Right renal pelvis (tissue), 4 donors: ENCODE measurements at places on chromosomes 11 and 22. TPM values are rescaled to one million over a fixed set of nuclear protein-coding genes. Genes with fewer than 3 reads are reported as not detected.

DNA sequence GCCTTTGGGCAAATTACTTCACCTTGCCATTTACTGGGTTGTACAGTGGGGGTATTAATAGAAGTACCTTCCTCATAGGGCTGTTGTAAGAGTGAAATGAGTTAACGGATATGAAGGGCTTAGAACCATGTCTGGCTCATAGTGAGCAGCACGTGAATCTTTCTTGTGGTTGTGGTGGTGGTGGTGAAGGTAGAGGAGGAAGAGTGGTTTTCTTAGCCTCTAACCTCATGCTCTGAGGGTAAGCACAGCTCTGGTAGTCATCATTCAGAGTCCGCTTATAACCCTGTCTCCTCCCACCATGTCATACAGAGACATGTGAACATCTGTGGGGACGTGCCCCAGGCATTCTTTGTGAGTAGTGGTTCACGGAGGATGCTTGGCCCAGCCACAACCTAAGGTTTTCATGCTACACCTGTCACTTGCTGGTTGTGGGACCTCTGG, 43.6 kb downstream of the TEAD1 start:
- DNase-seq, result no peak

- DNase-seq, result no peak
These were observed 786 bp downstream of the CAPN1 start for GRCh38 chr11:65182258-65183170.

- DNase-seq, result no peak
These were observed 92.1 kb downstream of the CACNA1I start for GRCh38 chr22:39662686-39663052.

DNA sequence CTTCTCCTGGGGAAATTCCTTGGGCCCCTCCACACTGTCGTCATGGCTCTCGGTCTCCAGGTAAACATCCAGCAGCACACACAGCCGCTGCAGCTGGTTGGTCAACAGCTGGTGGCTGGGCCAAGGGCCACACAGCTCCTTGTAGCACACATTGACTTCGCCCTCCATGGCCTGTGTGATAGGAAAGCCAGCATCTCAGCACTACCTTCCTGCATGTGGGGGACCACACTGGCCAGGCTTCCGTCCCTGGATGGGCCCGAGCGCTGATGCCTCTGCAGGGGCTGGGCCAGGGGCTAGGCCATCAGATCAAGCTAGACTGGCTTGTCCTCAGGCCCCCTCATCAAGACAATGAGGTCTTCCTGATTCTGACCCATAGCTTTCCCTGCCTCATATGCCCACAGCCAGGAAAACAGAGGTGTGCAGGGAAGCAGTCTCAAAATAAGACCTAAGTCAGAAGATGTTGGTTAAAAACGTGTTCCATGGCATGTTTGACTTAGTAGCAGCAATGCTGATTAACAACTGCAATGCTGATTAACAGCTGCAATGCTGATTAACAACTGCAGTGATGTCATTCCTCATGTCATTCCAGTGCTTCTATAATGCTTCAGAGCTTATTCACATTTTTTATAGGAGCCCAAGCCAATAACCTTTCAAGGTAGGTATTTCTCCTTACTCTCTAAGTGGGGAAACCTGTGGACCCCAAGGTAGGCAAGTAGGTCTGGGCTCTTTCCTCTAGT, 31.3 kb downstream of the NEFH start:
- DNase-seq, result no peak

DNA sequence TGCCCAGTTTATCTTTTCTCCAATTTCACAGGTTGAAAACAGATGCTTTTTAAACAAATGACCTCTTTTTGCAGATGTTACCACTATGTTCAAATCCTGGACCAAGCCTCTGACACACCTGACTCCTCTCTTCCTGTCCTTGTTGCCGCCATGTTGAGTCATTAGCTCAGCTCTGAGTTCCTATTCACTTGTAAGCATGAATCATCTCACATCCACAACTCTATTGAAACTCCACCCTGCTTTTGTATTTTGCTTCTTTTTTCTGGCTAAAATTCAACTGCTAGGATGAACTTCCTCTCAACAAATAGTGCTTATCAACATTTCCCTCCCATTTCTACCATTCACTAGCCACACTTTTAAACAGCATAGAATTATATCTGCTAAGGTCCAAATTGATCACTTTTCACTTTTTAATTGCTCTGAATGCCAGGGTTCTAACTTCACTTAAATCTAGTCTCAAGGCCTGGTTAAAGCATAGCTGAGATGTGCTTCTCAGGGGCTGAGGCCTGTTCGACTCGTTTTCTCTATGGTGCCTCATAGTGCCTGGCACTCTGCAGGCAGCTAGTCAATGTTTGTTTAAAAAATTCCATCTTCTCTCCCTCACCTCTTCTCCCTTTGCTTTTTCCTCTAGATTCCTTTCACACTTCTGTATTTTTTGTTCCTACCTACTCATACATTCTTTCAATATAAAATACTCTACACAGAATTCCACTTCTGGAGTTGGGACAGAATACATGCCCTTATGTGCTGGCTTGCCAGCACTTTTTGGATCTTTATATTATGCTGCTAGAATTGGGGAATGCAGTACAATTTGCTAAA, 3.9 kb downstream of the JOSD1 start:
- no peak for DNase-seq

- DNase-seq, result no peak
These were observed 74.6 kb downstream of the AASDHPPT start for GRCh38 chr11:106152013-106152412.

Gene NOX4
- 44.6 TPM for polyA plus RNA-seq

Gene APLNR
- 108 TPM for polyA plus RNA-seq

Gene PPP6R3
- polyA plus RNA-seq, result 109 TPM

Gene CYP2D6
- 7.3 TPM for polyA plus RNA-seq

Gene LMNTD2
- polyA plus RNA-seq, result 3.0 TPM

Gene MS4A15
- not detected for polyA plus RNA-seq

Gene ELF5
- 68.0 TPM for polyA plus RNA-seq

Gene APOL6
- polyA plus RNA-seq, result 4.6 TPM
